ENCODE measurements at places on chromosomes 16 and 17.

DNA sequence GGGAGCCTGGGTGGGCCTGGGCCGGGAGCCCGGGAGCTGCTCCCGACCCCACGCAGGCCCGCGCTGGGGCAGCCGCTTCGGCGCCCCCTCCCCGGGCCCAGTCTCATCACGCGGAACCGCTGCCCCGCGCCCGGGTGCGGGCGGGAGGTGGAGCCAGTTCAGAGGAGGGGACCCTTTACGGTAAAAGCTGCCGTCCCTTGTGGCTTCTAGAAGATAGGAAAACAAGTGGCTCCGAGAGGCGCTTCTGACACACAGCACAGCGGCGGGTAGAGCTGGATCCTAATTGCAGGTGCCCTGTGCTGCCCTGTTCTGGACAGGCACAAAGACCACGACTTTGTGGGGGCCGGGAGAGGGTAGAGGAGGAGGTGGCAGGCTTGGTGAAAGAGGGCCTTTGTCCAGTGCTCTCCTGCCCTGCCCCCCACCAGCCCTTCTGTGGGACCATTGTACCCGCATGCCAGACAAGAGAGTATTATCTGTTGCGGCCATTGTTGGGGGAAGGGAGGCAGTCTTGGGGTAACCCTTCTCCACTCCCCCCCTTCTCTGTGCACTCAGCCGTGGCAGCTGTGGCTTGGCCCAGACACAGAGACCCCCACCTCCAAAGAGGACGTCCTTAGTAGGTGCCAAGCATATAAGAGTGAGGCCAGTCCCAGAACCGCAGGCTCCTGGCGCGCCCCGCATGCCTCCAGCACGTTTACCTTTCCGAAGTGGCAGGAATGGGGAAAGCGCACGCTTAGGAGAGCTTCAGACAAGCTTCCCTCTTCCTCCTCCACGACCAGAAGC lies 736 bp downstream of the CNP start:
- peak; percentile 9 for DNase-seq

- DNase-seq, result no peak
Measured at GRCh38 chr17:17623904-17624303, 32.4 kb upstream of the PEMT start.

DNA sequence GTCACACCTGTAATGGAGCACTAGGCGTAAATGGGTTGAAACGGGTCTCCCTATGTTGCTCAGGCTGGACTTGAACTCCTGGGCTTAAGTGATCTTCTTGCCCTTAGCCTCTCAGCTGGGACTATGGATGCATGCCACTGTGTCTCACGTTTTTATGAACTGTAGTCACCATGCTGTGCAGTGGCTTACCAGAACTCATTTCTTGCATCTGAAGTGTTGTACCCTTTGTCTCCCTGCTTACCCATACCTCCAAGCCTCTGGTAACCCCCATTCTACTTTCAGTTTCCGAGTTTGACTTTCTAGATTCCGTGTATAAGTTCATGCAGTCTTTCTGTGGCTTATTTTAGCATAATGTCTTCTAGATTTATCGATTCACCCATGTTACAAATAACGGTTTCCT lies 7.7 kb downstream of the PYCARD start:
- no peak for DNase-seq

- DNase-seq, result no peak
Measured at GRCh38 chr17:75191584-75191983, 8.8 kb upstream of the SUMO2 start.

DNA sequence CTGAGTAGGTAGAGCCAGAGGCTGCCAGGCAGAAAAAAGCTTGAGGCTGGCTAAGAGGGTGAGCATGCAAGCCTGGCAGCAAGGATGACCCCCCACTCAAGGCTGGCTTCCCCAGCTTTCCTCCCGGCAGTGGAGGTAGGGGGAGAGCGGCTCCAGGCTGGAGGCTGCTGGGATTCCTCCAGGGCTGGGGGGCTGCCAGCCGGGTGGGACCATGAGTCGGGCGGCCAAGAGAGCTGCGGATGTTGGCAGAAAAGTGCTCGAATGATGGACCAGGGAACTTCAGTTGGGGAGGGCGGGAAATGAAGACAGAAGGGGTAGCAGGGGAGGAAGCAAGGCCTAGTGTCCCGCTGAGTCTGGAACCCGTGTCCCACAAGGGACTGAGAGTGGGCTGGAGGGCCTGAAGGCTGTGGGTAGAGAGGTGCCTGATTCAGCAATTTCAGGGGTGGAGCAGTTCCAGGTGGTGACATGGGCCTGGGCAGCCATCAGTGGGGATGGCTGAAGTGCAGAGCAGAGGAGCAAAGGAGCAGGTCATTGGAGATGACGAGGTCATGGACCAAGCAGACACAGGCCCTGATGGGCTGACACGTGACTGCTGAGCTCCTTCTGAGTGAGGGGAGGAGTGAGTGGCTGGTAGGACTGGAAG lies 20.3 kb downstream of the HSD11B2 start:
- DNase-seq, result no peak
